ENCODE measurements at places on chromosomes 7 and 10.

DNA sequence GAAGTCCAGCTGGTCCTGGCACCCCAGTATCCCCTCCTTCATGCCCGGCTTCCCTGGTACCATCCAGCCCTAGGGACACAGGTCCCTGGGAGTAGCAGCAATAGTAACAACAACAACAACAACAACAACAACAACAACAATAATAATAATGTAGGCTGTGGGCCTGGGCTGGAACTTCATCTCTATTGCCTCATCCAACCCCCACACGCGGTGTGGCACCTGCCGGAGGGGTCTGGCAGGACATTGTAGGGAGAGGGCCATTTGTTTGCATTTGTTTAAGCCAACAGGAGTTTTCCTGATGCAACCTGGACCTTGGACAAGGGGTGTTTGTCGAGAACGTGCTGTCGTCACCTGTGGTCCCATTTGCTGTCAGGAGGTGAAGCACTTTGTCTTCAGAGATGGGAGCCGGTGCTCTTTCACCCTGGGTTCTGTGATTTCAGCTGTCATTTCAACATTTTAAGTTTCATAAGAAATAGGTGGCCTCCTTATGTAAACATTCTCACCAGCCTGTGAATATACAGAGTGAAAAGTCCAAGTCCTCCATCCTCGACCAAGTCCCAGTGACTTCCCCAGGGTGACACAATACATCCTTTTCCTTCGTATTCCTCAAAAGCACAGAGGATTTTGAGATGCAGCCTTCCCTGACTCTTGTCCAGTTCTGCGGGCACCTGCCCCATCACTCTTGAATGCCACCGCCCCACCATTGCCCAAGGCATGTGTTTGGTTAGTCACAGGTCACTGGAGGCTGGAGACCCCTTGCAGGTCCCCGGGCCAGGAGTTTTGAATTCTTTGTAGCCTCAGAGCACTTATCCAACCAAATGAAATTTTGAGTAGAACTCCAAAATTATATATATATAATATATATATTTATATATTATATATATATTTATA is 9.2 kb downstream of the LHPP start:
- DNase-seq, result no peak

GRCh38 chr10:21402606-21403083 is 122.8 kb downstream of the SKIDA1 start:
- DNase-seq, result no peak

GRCh38 chr7:44150466-44150832 is 9.3 kb upstream of the MYL7 start:
- DNase-seq, result no peak

GRCh38 chr10:106661767-106662140 is 502.8 kb downstream of the SORCS1 start:
- no peak for DNase-seq

DNA sequence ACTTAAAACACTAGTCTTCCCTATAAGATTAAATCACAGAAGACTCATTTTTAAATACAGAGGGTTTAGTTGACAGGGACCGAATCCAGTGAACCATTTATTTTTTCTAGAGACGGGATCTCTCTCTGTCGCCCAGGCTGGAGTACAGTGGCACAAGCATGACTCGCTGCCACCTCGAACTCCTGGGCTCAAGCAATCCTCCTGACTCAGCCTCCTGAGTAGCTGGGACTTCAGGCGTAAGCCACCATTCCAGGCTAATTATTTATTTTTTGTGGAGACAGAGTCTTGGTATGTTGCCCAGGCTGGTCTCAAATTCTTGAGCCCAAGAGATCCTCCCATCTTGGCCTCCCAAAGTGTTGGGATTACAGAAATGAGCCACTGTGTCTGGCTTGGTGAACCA is 20.9 kb upstream of the LYZL1 start:
- DNase-seq, result no peak

GRCh38 chr7:100585511-100586265 is at the start of gene LRCH4:
Gene LRCH4 (minus strand): TSS chr7:100586129. CDS start chr7:100586100, 29 bp downstream.
- DNase-seq, result no peak

GRCh38 chr10:113019692-113020474 is 69.8 kb downstream of the TCF7L2 start:
- DNase-seq, result no peak

DNA sequence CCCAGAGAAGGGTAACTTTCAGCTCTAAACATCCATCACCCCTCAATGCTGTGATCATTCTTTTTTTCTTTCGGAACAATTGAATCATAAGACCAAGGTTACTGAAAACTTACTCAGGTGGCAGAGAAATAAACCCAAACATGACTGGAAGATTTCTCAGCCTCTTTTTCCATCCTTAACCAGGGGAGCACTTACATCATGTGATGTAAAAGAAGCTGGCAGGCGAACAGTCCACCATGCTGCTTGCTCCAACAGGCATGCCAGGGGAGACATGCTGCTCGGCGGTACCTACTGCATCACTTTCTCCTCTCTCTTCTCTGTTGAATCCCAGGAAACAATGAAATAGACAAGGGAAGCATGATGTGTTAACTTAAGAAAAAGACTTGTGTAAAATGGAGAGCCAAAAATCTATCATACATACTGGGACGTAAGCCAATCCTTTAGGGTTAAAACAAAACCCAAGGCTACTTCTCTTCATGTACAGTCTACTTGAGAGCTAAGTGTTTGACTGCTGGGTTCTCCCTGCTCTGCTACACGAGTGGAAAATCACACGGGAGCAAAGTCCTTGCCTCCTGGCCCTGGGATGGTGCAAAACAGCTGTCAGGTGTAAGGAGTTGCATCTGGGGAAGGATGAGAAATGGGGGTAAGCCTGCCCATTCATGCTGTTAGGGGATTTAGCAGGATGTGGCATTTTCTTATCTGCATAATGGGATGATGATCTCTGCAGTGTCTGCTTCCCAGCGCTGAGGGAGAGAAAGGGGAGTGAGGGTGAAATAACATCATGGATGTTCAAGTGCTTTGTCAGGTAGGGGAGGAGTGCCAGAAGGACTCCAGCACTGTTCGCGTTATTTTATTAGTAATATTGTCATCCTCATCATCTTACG is 64.3 kb upstream of the ZNF438 start:
- no peak for DNase-seq

DNA sequence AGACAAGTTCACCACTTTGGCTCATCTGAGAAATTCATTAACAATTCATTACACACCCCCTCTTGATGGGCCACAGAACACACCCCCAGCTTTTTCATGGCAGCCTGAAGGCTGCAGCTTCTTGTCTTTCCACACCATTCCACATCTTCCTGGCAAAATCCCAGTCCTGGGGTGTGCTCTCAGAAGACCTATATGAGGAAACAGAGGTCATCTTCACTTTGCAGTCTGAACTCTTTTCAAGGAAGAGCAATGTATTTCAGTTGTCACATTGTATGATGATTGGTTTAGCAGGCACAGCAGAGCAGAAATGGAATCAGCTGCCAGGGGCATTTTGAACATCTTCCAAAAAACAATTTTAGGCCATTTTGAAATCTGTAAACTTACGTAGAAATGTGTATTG is 7.8 kb upstream of the LRRC27 start:
- no peak for DNase-seq

DNA sequence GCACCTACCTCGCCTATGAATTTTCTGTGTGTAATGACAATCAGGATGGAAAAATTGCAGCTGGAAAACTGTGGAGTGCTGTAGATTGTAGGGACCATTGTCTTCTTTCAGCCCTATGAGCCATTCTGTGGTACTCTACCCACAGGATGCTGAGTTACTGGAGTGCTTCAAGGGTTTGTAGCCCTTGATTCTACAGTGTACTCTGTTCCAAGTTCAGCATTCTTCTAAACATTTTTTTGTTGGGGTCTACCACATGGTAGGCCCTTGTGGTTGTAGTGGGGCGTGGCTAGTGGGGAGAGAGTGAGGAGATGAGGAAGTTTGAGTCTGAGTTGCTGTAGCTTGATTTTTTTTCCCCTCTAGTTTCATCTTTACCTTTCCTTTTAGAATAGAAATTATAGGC is 33.5 kb downstream of the REEP3 start:
- DNase-seq, result peak; percentile 92

DNA sequence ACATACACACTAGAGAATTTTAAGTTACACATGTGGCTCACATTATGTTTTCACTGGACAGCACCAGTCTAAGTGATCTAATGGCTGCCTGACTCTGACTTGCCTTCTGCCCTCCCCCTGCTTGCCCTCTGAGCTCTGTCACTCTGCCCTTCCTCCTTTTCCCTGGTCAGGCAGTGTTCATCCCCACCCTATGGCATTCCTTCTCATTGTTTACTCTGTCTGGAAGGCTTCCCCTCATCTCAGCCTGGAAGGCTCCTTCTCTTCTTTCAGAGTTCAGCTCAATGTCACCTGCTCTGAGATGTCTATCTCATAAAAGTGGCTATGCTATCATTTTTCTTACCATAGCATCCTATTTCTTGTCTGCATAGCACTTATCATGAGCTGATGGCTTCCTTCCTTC is 305.7 kb downstream of the BMPER start:
- DNase-seq, result no peak

DNA sequence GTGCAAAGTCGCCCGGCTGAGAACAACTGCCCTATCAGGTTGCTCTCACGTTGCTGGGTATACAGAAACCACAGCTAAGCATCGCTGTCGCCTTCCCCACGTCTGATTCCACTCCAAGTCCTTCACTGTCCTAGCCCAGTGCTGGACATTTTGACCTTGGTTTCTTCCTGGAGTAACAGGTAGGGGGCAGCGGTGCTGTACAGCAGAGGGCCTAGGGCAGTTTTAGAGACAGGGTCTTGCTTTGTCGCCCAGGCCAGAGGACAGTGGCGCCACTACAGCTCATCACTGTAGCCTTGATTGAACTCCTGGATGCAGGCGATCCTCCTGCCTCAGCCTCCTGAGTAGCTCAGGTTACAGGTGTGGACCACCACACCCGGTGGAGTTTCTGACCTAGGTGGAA is 2.6 kb downstream of the CLDN15 start:
- DNase-seq, result no peak

DNA sequence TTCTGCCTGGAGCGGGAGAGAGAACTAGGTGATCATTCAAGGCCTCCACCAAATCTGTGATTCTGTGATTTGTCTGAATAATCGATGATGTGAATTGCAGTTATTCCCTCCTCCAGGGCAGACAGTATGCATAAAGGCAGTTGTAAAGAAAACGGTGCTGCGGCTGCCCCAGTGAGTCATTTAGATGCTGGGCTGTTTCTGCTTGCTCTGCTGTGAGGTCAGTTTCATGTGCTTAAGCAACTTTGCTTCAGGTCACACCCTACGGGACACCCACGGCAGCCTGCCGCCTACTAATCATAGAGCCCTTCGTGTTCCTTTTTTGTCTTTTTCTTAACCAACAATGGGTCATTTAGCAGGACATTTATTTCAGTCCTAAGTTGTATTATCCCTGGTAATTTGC is 158.1 kb upstream of the PITRM1 start:
- DNase-seq, result peak; percentile 47

GRCh38 chr7:55248526-55248925 is 116.6 kb upstream of the LANCL2 start:
- no peak for DNase-seq

GRCh38 chr7:1438208-1438607 is 21.1 kb downstream of the MICALL2 start:
- DNase-seq, result no peak

- DNase-seq, result no peak
Observed at GRCh38 chr7:67636348-67637022, 639.9 kb downstream of the TYW1 start.

GRCh38 chr7:22591271-22591670 is 91.3 kb upstream of the STEAP1B start:
- no peak for DNase-seq

GRCh38 chr10:125812128-125812750 is 10.8 kb downstream of the UROS start:
- peak; percentile 30 for DNase-seq

DNA sequence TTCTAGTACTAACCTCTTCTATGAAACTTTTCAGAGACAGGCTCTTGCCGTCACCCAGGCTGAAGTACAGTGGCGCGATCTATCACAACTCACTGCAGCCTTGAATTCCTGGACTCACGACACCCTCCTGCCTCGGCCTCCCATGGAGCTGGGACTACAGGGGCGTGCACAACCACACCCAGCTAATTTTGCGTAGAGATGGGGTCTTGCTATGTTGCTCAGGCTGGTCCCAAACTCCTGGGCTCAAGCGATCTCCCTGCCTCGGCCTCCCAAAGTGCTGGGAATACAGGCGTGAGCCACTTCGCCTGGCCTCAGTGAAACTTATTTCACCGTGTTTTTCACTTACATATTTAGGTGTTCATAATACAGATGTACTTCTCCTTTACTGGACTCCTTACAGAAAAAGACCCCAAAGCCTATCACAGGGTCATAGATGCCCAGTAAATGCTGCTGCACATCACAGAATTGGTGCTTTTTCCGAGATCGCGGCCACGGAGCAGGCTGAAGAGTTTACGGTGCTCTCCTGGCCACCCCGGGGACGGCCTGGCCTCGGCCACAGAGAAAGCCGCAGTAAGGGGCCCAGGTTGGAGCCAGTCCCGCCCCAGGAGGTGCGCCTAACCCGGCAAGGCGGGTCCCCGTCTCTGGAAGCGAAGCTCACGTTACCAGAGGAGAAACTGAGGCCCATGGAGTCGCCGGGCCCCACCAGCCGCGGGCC is 595 bp downstream of the TBL2 start:
- DNase-seq, result no peak

- no peak for DNase-seq
Observed at GRCh38 chr7:93948106-93948505, 26.6 kb downstream of the GNG11 start.

DNA sequence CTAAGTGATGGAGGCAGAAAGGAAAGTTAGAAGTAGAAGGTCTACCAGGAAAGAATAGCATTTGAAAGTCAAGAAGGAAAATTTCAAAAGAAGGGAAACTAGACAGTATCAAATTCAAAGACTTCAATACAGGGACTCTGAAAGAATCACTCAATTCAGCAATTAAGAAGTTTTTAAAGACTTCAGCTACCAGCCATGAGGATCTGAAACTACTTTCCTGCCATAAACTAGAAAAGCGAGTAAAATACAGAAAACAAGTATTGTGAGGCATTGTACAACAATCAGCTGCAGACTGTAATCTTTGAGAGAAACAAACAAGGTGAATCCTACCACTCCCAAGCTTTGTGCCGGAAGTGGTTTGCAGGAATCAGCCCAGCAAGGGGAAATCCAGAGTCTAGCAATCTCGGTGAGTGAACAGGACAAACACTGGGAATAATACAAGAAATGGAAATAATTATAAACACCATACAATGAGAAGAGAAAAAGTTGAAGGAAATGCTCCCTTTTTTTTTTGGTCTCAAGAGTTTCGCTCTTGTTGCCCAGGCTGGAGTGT is 62.4 kb downstream of the ARHGAP12 start:
- DNase-seq, result no peak

- DNase-seq, result no peak
Observed at GRCh38 chr10:72832701-72833100, 60.8 kb upstream of the OIT3 start.

- DNase-seq, result no peak
Observed at GRCh38 chr7:117548035-117548434, 68.2 kb downstream of the CFTR start.

GRCh38 chr7:842431-843031 is 10.3 kb downstream of the SUN1 start:
- no peak for DNase-seq

Measured in non-pigmented ciliary epithelial cell (primary cell).